Sigmoid colon (tissue), 7 donors: ENCODE measurements at places on chromosomes 2 and 18. TPM values are rescaled to one million over a fixed set of nuclear protein-coding genes. Genes with fewer than 3 reads are reported as not detected.

ZNF236 gene
- total RNA-seq = 26.6 TPM

MYL1 gene
- total RNA-seq = not detected

HAAO gene
- total RNA-seq = 3.1 TPM

KIAA2012 gene
- 0.16 TPM for total RNA-seq

SNRNP27 gene
- total RNA-seq = 52.7 TPM

ATP6V1B1 gene
- 0.66 TPM for total RNA-seq

PDCD1 gene
- total RNA-seq = 0.36 TPM

SCYGR4 gene
- not detected for total RNA-seq

MAL gene
- 11.1 TPM for total RNA-seq

TCF7L1 gene
- 7.1 TPM for total RNA-seq

PLCL1 gene
- 17.1 TPM for total RNA-seq
